ENCODE measurements at places on chromosomes 4 and X.

DNA sequence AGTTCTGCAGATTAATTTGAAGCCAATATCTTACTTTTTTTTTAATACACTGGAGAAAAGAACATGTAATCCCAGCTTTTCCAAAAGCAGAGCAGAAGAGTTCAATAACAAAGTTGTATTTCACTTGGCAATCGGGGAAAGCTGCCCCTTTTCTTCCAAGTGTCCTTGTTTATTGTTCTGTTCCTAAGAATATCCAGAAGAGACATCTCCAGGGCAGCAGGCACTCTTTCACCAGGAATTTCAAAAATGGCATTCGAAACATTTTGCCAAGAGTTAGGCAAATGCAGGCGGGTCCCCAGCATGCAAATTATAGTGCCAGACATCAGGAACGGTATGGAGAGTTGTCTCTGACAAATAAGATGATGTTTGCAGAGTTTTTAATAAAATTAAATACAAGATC is 494.5 kb downstream of the BCOR start:
- no peak for DNase-seq

DNA sequence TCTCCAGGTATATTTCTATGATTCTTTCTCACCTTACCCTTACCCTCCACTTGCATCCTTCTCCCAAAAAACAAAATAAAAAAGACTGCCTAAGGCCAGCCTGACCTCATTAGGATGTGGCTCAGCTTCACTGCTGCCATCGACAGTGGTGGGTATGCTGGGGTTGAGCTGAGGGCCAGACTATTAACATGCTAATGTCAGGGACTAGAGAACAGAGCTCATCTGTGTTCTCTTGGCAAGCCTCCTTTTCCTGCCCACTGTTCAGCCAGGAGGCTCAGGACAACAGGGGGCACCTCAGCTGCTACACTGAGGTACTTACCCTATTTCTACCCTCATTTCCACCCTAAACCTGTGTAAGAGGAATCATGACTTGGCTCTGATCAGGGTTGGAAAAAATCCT is 59.3 kb downstream of the MSN start:
- DNase-seq: no peak

- DNase-seq: no peak
Measured at GRCh38 chr4:56748271-56748670, 67.2 kb upstream of the HOPX start.

DNA sequence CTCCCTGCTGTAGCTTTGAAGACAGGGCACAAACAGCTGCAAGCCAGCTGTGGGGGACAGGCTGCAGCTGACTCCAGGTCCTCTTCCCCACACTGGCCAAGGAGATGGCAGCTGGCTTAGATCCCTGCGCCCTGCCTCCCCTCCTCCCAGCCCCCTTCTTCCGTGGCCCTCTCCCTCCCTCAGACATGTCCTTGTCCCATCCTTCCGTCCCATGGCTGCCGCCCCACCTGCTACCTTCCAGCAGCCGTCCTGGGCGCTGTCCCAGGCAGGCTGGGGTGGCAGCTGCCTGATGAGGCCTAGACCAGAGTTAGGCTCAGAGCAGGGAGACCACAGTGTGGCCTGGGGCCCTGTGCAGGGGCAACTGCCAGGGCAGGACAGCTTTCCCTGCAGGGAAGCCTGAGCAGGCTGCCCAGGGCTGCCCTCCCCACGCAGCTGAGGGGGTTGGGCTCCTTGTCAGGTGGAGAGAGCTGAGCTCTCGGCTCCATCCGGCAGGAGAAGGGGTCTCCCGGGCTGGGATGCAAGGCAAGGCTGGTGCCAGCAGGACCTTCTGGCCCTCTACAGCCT is 3.3 kb upstream of the BGN start:
- no peak for DNase-seq

Measured in vagina (tissue), 2 donors.